ENCODE measurements at places on chromosomes 5 and 9.
A peak's percentile ranks its signal among the peaks of the same experiment; 100 is the strongest.

- DNase-seq, result no peak
These were observed 43.9 kb downstream of the FYB1 start for GRCh38 chr5:39175273-39175955.

DNA sequence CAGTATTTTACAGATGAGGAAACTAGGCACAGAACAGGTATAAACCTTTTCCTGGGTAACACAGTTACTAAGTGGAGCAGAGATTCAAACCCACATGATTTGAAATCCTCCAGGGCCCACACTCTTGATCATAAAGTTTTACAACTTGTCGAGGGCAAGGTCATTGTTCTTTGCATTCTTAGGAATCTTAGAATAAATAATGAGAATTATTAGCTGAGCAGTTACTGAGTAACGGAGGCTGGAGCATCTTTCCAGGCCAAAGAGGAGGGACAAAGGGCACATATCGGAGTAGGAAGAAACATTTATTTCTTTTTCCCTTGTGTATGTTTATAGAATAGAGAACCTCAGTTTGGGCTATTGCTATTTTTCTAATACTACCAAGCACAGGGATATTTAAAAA is 27.1 kb upstream of the F2R start:
- no peak for DNase-seq

GRCh38 chr9:73125651-73126050 is 26.0 kb upstream of the ANXA1 start:
- no peak for DNase-seq

DNA sequence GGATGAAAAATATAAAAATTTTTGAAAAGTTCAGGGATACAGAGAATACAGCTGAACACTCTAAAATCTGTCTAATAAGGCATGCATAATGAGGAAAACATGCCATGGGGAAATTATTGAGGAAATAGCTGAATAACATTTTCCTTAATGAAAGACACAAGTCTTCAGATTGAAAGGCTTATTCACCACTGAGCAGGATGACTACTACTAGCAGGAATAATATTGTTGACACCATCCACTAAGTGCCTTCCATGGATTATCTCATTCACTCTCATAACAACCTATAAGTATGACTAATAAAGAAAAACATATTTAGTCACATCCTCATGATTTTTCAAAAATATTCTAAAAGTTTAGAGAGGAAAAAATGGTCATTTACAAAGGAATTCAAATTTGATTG is 96.7 kb upstream of the FER start:
- no peak for DNase-seq

GRCh38 chr9:127033789-127034188 is 88.6 kb downstream of the ANGPTL2 start:
- DNase-seq, result no peak

- DNase-seq, result no peak
These were observed 3.5 kb downstream of the NRARP start for GRCh38 chr9:137298401-137299202.

GRCh38 chr5:41127967-41128690 is 57.0 kb upstream of the MROH2B start:
- DNase-seq, result no peak

GRCh38 chr9:132572921-132573320 is 9.5 kb upstream of the BARHL1 start:
- no peak for DNase-seq

- peak; percentile 56 for DNase-seq
These were observed at the start of gene TMEM250 for GRCh38 chr9:136118320-136119060. TSS of gene TMEM250 (minus strand) at chr9:136118875. CDS start at chr9:136116900, 1,975 bp downstream.

- no peak for DNase-seq
These were observed 217.6 kb downstream of the NDUFS4 start for GRCh38 chr5:53777864-53778618.

- DNase-seq, result no peak
These were observed 1.6 kb upstream of the HK3 start for GRCh38 chr5:176900780-176901204.

GRCh38 chr5:137880313-137880712 is 8.9 kb upstream of the PKD2L2 start:
- DNase-seq, result no peak

GRCh38 chr5:143980506-143980905 is 168.5 kb downstream of the HMHB1 start:
- DNase-seq, result no peak

- DNase-seq, result no peak
These were observed 92.4 kb upstream of the CPLX2 start for GRCh38 chr5:175778951-175779503.

GRCh38 chr9:33742519-33742918 is 52.8 kb upstream of the PRSS3 start:
- no peak for DNase-seq

DNA sequence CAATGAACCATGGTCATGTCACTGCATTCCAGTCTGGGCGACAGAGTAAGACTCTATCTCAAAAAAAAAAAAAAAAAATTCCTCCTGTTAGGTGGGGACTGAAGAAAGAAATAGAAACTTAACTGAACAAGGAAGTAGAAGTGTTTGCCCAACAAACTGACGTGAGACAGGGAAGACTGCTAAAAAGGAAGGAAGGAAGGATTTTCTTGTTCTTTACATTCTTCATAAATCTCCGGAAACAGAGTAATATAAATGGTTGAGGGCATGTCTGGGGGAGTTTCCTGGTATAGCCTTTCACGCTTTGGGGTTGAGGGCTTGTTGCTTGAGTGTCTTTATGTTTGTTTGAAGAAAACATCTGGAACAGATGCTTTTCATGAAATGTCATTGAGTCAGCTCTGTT is 3.1 kb downstream of the TOR1B start:
- no peak for DNase-seq

GRCh38 chr5:92019376-92019990 is 636.4 kb upstream of the ARRDC3 start:
- DNase-seq, result no peak

DNA sequence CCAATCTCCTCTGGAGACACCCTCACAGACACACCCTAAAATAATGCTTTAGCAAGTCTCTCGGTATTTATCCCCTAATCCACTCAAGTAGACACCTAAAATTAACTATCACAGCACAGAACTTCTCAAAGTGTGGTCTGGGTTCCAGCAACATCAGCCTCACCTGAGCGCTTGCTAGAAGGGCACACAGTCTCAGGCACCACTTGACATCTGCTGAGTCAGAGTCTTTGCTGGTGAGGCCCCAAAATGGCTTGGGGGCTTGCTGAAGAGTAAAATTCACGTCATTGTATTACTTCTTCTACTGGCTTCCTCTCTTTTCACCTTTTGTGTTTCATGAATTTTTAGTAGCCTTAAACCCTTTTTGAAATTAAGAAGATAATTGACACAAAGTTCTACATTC is 9.0 kb downstream of the FOXB2 start:
- no peak for DNase-seq

DNA sequence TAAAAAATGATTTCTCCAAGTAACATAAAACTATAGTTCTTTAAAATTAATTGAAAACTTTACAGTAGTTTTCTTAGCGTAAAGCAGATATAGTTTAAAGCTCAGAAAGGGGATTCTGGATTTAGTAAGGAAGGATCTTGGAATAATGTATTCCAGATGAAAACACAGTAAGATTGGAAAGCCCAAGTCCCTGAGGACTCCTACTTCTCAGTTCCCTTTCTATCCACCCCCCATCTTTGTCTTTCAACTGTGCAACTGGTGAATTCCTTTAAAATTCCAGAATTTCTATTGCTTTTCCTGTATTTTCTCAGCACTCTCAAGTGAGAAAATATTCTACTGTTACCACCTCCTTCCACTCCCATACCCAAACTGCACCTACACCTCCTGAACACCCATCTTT is 184.5 kb upstream of the FBN2 start:
- DNase-seq, result no peak

GRCh38 chr5:94820488-94820887 is 202.0 kb downstream of the SLF1 start:
- no peak for DNase-seq

DNA sequence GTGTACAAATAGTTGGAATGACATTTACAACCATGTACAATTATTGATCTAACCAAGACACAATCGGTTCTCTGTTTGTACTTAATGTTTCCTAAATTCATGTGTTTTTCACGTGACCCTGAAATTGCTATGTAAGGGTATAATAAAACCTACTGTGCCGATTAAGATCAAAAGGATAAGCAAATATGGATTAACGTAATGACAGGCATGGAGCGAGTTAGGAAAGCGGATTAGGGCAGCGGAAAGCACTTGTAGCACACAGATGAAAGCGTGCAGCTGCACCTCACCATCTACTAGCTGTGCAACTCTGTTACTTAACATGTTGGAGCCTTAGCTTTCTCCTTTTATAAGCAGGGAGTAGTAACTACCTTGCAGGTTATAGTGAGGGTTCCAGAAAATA is 38.3 kb upstream of the ZFYVE16 start:
- DNase-seq, result no peak

DNA sequence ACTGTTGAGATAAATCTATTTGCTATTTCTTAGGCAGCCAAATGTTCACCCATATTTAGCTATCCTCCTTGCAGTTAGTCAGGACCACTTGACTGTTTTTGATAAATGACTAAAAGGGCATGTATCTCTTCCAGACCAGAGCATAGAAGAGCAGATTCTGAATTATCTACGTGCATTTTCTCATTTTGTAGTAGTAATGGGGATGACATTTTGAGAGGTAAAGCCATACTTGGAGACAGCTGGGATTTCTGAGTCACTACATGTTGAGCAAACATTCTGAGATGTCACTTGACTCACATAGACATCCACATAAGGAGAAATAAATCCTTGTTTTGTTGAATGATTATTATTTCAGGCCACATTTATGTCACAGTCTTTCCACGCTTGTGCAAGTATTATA is 297.6 kb downstream of the CDH10 start:
- DNase-seq, result no peak

DNA sequence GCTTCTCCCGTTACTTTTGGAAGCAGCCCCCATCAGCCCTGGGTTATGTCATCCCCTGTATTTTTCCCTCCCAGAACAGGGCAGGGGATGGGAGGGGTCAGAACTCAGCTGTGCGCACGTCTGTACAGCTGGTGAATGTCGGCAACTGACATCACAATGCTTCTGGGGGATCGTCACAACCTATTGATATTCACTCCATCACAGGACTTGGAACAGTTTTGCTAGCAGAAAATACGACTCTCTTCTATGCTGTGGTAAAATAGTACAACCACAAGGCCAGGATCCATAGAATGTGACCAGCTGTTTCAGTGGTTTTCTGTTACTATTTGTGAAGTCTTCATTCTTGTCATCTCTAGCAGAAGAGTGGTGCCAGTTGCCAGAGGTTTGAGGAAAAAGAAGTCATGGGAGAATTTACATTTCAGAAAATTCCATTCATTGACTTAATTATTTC is 77.1 kb upstream of the KLF4 start:
- no peak for DNase-seq

GRCh38 chr9:114156657-114157421 is 1.5 kb downstream of the COL27A1 start:
- no peak for DNase-seq

- peak; percentile 68 for DNase-seq
These were observed 52.6 kb downstream of the GNA14 start for GRCh38 chr9:77595426-77596095.

- no peak for DNase-seq
These were observed 5.0 kb downstream of the SRD5A1 start for GRCh38 chr5:6638236-6638635.

DNA sequence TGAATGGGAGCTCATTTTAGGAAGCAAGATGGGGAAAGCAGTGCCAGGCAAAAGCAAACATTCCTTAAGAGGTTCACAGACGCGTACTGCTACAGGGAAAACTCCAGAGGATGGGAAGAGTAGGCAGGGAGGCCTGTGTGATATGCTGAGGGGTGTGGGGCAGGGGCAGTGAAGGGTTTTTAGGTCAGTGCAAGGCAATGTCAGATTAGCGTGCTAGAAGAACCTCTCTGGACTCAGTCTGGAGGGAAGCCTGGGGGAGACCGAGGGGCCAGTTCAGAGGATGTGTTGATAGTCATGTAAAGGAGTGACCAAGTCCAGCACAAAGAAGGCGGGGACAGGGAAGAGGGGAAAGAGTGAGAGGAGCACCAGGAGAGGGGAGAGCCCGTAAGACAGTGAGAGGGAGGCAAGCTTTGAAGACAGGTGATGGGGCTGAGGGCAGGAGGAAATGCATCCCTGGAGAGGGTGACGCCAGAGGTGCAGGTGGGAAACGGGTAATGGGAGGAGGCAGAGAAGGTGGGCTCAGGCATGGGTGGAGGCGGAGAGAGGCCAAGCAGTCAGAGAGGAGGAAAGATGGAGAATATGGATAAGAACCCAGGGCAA is 134.5 kb downstream of the MTX3 start:
- no peak for DNase-seq

DNA sequence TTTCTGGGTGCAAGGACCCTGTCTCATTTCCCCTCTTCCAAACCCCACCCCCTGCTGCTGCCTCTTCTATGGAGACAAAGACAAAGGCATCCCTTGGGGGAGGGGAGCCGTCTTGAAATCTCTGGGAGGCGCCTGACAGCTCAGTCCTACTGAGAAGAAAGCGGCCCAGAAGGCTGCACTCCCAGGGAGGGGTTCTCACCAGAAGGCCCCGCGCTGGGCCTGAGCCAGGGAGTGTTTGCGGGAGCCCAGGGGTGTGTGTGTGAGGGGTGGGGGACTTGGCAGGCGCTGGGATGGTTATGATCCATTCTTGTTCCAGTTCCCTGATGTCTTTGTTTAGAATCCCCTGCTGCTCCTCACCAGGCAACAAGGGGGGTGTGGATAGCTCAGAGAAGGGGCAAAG is 45.7 kb upstream of the ALDH1B1 start:
- DNase-seq, result no peak

DNA sequence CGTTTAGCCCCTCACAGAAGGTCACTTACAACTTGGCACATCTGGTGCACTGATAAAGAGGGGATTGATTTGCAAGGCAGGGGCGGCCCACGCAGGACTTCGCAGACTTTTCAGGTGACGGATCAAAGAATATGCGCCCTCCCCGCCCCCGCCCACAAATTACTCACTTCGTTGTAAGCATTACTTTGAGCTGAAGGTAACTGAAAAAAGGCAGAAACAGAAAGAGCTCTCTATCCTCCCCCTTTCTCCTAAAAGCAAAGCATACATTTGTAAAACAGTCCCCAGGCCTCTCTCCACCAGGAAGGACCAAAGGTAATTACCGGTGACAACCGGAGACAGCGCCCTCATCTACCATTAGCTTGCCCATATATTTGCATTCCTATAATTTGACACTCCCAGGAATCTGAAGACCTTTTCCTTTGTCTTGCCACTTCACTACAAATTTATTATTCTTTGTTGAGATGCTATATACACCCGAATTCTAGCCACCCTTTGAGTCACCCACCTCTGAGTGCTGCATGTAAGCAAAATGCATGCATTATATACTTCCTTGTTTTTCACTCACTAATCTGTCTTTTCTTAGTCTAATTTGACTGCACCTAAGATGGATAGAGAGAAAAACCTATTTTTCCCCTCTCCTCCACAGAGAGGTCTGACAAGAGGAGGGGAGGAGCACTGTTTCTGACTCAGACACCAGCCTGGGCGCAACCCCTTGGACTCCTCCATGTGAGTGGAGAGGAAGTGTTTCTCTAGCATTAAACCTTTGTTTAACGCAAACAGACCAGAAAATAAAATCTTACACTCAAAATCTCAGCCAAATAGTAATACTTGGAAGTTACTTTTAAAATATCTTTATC is 74.7 kb upstream of the SPIN1 start:
- DNase-seq, result no peak

GRCh38 chr5:54804086-54804485 is 181.3 kb downstream of the ESM1 start:
- no peak for DNase-seq

GRCh38 chr9:121692606-121693387 is 41.4 kb downstream of the DAB2IP start:
- DNase-seq, result no peak
